ENCODE measurements at places on chromosomes 5 and 9.

DNA sequence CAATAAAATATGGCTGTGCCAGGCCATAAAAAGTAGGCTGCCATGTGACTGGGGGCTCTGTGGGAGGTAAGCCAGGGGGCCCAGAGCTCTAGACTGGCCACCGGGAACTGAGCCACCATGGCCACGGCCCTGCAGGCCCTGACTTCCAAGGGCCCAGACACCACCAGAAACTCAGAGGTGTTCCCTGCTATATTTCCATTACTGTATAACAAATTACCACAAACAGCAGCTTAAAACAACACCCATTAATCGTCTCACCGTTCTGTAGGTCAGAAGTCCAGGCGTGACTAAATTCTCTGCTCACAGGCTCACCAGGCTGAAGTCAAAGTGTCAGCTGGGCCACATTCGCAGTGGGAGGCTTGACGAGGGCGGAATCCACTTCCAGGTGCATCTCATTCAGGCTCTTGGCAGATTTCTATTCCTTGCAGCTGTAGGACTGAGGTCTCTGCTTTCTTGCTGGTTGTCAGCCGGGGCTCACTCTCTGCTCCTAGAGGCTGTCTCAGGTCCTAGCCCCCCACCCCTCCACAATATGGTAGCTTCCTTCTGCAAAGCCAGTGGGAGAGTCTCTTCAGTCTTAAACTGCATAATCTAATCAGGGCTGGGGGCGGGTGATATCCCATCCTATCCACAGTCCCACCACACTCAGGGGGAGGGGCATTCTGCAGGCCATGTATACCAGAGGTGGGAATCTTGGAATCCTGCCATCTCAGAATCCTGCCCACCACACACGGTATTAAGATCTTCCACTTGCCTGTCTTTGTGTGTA is 125.4 kb downstream of the C5orf15 start:
- DNase-seq: no peak

DNA sequence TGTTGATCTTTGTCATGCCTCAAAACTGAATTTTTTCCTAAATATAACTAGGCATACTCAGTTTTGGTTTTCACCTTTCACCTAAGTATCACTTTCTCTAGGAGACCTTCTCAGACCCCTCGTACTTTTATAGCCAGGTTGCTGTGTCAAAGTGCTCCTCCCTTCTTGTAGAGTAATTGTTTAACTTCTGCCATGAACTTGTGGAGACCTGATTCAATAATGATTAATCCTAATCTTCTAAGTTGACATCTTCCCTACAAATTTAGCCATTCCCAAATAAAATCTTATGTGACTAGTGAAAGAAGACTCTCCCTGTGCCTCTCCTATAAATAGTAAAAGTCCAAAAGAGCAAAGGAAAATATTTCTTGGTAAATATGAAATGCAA is 159.8 kb downstream of the SPATA31D1 start:
- DNase-seq: no peak

DNA sequence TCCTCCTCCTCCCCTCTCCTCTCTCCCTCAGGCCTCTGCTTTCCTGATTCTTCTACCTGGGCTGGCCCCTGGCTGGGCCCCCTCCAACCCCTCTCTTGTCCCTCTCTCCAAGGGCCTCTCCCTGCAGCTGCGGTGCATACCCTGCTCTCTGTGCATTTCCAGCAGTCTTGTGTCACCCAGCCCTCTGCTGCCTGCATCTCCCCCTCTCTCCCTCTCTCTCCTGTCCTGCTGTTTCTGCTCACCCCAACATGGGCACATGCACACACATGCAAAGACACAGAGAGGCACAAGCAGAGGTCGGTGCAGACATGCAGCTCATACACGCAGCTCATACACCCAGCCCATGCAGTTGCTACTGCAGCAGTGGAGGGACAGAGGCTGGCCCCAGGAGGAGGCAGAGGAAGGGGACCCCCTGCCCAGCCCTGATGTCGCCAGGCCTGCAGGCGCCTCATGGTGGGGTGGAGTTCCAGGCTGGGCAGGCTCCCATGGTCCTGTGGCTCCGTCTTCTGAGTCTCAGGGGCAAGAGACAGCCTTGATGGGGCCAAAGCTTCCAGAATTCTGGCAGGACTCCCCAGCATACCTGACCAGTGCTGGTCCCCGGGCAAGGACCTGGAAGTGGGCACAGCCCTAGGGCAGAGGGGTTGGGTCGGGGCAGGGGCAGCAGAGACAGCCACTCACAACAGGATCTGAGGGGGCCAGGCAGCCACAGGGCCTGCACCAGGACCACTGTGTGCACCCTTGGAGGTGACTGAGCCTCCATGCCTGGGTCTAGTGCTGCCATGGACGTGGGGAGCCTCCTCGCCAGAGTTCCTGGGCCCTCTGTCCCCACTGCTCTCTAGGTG is 216.9 kb downstream of the C9orf50 start:
- no peak for DNase-seq

DNA sequence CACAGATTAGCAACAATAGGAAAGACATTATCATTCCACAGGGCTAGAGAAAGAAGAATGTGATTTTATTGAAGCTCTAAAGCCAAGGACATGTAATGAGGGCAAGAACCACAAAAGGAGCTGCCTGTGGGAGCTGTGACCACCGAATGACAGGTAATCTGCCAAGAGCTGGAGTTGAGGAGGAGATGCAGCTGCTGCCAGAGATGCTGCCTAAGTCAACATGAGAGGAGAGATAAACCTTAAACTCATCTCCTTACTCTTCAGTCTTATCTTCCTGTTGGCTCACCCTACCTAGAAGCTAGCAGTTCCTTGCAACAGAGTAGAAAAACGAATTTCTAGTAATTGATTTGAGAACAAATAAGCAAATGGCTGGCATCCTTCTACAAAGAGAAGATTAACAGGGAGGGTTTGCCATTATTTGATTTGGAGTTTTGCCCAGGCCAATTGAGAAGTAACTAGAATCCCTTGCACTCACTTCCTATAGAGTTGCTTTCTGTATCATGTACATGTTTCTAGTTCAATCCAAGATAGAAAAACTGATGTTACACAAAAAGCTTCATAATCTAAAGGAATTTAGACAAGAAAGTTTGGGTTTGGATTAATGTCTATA is 539.2 kb downstream of the TLE1 start:
- no peak for DNase-seq

- DNase-seq: no peak
Measured at GRCh38 chr9:78807286-78807685, 510.4 kb downstream of the PSAT1 start.

DNA sequence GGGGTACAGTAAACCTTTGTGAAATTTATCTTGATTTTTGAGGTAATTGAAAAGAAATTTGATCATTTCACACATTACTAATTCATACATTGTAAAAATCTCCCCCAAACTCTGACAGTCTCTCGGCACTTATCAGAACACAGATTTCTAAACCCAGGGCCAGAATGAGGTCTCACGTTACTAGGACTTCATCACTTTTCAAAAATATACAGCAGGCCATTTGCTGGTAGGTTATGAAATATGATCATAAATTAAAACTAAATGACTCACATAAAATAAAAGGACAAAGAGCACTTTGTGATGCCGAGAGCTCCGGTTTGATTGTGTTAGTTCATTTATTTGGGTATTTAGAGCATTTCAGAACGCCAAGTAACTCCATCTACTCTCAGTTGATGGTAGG is 17.0 kb downstream of the MSX2 start:
- no peak for DNase-seq

- DNase-seq: no peak
Measured at GRCh38 chr5:137072361-137073115, 426.6 kb downstream of the SPOCK1 start.

DNA sequence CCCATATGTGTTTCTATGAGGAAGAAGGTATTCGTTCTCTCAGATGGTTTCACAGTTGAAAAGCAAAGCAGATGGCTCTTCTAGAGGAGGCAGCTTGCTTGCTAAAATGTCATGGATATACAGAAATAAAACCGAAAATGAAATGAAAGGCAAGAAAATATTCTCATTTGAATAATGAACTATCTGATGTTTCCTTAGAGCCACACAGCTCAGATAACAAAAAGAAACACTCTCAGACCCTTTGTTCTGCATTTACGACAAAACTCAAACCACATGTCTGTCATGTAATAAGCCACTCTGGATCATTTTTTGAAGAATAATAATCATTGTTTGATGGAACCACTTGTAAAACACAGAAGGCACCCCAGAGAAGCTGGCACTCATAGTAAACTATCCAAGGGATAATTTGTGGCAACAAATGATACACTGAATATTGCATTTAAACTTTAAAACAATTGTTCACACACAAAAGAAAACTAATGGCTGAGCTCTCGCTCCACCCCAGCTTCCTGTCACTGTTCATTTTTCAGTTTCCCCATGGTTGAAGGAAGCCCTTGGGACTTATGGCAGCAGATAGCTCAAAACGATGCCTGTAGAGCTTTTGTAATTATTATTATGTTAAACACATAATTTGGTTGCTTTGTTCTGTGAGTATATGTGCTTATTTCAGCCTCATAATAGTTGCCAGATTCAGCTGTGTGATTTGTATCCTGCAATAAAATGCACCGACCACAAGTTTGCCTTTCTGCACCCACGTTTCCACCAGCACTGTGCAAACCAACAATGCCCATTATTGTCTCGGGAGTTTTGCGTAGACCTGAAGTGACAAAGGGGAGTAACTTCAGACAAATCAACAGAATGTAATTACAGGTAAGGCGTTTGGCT is 256.0 kb downstream of the TMEM167A start:
- no peak for DNase-seq

- no peak for DNase-seq
Measured at GRCh38 chr5:178236679-178237078, 4.1 kb upstream of the PHYKPL start.

- no peak for DNase-seq
Measured at GRCh38 chr5:14201325-14202045, 58.3 kb downstream of the TRIO start.

- no peak for DNase-seq
Measured at GRCh38 chr5:156378159-156378558, 51.2 kb downstream of the SGCD start.

DNA sequence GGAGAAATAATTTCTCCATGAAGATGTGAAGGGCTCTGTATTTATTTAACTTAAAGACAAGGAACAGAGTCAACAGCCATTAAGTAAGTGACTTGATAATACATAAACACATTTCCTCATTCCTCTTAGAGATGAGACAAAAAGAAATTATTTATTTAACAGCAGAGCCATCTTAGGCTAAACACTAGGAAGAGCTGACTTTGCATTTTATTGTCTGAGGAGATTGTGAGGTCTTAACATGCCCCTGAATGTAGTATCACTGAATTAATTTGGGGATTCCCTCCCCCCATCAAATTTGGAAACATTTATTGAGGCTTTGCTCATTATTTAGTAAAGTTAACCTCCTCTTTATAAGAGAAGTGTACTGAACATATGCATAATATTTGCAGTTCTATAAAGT is 35.2 kb downstream of the TAS2R1 start:
- DNase-seq: no peak

- no peak for DNase-seq
Measured at GRCh38 chr5:20369518-20369885, 381.5 kb upstream of the CDH18 start.

- DNase-seq: no peak
Measured at GRCh38 chr5:92841604-92842155, 739.3 kb downstream of the NR2F1-AS1 start.

GRCh38 chr9:125638239-125639045 is 68.6 kb downstream of the MAPKAP1 start:
- DNase-seq: no peak

- DNase-seq: no peak
Measured at GRCh38 chr9:10059044-10059443, 553.8 kb downstream of the PTPRD start.

DNA sequence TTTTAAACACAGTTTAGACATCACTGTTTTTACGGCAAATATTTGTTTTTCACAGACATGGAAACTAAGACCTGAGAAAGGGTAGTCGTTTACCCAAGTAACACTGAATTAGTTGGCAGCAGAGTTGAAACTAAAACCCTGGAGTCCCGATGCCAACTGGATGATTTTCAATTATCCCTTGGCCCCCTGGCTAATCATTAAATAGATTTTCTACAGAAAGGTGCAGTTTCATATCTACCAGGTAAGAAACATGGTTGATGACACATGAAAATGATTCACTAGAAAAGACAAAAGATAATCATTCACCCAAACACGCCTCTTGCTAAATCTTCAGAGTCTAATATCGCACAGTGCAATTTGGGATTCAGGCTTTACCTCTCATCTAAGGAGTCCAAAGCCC is 136.9 kb downstream of the SEMA5A start:
- DNase-seq: no peak

- DNase-seq: no peak
Measured at GRCh38 chr9:73170185-73170957, 18.7 kb downstream of the ANXA1 start.

GRCh38 chr9:7567687-7568086 is 231.9 kb downstream of the DMAC1 start:
- no peak for DNase-seq

- DNase-seq: no peak
Measured at GRCh38 chr5:41871852-41872251, 1.6 kb upstream of the OXCT1 start.

DNA sequence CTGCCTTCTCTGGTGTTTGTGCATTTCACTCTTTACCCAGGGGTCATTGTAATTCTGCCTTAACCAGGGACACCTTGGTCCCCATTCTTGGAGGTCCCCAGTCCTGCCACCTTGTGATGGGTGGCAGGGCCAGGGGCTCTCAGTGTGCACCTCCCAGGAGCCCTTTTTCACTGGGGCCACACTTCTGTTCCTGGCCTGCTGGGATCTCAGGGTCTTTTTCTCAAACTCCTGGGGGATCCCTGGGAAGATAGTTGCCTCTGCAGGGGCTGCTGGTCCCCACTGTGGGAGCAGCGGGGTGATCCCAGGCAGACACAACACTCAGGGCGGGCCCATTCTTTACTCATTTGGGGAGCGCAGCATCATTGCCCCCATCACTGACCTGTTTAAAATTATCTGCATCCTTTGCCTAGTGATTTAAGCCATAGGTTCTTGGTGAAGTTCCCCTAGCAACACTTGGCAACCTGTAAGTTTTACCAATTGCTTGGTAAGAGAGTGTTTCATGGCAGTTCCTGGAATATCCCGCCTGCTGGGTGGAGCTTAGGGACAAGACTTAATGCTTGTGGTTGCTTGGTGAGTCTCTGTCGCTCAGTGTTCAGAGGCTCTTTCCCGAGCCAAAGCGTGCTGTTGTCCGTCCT is 15.7 kb downstream of the PHF2 start:
- no peak for DNase-seq

Measured in caudate nucleus (tissue), 63 donors.